ENCODE measurements at places on chromosomes 3 and 15.

GRCh38 chr3:174477491-174477890 is 381.6 kb upstream of the NAALADL2 start:
- no peak for DNase-seq

DNA sequence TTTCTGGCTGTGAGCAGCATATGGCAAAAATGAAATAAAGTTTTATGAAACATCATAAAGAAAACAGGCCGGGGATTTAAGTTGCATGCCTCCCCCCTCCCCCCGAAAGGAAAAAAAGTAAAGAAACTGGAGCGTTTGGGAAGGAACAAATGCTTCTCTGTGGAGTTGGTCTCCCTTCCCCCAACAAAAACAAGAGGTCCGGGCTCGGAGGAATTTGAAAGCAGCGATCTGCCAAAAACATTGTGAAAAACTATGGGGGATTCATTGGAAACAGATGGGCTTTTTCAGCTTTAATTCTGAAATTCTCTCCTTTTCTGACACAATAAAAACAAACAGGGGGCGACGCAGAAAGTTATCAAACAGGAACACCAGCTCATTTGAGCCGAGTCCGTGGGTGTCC is 17.0 kb downstream of the RGMA start:
- DNase-seq: no peak

- no peak for DNase-seq
Measured at GRCh38 chr15:50415752-50416404, 8.3 kb upstream of the USP8 start.

- DNase-seq: no peak
Measured at GRCh38 chr3:66239513-66240123, 18.8 kb downstream of the SLC25A26 start.

DNA sequence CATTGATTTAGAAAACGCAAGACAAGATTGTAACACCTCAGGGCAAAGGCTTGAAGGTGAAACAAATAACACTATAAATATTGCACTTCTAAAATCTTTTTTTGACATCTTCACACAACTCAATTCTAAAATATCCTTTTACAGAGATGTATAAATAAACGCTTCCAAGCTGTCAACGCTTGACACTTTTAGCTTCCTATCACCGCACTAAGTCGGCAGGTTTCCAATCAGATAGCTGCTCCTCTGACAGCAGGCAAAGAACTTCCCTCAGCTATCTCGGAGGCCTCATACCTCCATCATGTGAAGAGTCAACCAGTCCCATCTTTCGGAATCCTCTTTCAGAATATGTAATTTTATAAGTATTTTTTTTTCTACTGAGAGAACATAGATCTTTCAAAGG is 71.0 kb downstream of the PCOLCE2 start:
- DNase-seq: no peak

GRCh38 chr3:39900462-39901002 is 91.1 kb downstream of the MYRIP start:
- no peak for DNase-seq

DNA sequence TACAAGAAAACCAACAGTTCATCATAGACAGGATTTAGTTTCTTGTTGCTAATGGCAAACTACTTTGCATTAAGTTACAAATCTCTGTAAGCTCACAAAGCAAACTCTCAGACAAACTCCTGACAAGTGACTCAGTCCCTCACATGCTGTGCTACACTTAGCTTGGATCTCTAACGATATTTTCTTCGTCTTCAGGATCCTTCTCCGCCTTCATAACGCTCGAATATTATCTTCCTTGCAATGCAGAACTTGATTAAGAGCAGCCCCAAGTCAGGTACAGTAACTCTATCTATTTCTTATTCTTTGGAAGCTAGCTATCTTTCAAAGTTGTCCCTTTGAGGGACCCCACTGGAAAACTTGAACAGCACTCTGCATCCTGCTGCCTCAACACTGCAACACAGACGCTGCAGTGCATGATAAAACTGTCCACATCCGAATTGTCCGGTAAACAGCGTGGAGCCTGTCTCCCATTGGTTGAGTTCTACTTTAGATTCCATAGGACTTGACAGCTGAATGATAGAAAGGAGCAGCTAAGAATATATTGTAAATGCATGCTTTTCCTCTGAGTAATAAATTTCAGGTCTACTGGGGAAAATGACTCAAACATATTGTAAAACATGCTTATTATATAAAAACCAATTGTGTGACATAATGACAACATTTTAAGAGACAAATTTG is 61.3 kb downstream of the UACA start:
- DNase-seq: no peak

DNA sequence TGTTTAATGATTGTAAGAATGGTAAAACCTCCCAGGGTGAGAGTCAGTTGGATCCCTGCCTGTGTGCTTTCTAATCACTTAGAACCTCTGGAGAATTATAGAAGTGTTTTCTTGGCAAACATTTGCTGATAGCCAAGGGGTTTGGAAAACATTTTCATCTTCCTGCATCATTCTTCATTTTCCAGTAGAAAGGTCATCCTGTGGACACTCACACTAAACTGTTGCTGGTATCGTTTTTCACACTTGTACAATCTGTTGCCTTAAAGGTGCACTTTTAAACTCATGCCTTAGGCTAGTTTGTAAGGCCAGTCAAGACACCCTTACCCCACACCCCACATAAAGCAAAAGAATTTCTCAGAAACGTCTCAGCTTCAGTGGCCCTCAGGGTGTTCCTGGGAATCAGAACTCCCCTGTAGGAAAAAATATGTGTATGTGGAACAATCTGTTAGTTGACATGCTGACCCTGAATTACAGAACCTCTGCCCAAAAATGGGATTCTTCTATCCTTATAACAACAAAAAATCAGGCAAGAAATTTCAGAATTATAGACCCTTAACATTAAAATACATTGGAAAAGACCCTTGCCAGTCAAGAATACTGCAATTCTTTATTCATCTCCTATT is 5.8 kb upstream of the PLD1 start:
- no peak for DNase-seq

DNA sequence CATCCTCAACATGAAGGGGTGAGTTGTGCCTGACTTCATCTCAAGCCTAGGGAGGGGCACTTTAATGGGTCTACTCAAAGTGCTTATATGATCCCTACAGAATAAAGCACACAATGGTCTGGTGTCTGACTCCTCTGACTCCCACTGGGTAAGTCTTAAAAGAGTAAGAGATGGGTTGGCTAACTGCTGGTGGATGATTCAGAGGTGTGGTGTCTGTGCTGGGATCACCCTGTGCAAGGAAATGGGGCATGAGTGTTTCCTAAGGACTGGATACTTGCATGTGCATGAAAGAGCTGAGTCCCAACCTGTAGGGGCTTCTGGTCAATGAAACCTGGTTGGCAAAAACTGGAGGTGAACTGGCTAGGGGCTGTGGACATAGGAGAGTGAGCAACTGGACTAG is 158.8 kb downstream of the IL20RB start:
- DNase-seq: no peak

DNA sequence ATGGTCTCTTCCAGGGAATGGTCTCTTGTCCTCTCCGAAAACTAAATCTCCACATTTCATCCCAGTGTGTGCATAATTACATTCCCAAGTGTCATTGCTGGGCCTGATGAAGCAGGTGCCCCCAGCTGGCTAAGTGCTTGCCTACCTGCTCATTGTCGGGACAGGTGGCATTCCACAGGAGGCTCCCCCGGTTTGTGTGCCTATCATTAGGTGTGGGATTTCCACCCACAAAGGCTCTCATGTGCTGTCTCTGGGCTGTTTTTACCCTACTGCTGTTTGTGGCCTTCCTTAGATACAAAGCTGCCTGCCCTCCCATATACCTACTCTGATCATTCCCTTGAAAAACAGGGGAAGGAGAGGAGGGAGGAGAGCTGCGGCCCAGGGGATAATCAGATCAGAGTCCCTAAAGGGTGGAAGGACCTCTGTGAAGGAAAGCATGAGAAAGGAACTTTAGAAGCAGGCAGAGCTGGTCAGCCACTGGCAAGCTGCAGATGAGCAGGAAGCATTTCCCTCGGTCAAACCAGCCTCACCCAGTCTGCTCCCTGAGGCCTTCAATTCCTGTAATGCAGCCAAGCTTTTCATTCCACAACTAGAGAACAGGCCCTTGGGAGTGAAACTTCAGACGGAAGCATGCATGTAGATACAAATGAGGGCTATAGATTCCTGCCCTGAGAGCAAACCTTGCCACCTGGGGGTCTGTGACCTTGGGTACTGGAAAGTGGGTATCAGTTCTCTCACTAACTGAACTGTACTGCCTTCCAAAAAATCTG is 60.7 kb upstream of the HEG1 start:
- DNase-seq: no peak

- no peak for DNase-seq
Measured at GRCh38 chr3:8484409-8485140, 17.0 kb upstream of the LMCD1 start.

GRCh38 chr3:102158080-102158740 is 276.6 kb upstream of the ZPLD1 start:
- no peak for DNase-seq

DNA sequence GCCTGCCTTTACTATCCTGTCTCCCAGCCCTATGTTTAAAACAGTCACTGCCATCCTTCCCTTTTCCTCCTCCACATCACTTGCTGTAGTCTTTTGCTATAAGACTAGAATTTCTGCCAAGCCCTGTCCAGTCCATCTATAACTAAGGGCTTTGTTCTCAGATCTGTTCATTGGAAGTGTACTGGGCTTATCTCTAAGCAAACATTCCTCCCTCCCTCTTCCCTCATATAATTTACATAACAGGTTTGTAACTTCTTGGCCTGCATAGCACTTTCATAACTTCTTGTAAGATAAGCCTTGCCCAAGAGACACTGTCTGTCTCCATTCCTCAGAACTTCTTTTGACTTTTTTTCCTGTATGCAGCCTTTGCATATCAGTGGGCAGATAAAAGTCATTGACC is 16.7 kb downstream of the TPRG1 start:
- no peak for DNase-seq

All from H54 (cell line).